ENCODE measurements at places on chromosomes 1 and 21. TPM values are rescaled to one million over a fixed set of nuclear protein-coding genes. Genes with fewer than 3 reads are reported as not detected.

DNA sequence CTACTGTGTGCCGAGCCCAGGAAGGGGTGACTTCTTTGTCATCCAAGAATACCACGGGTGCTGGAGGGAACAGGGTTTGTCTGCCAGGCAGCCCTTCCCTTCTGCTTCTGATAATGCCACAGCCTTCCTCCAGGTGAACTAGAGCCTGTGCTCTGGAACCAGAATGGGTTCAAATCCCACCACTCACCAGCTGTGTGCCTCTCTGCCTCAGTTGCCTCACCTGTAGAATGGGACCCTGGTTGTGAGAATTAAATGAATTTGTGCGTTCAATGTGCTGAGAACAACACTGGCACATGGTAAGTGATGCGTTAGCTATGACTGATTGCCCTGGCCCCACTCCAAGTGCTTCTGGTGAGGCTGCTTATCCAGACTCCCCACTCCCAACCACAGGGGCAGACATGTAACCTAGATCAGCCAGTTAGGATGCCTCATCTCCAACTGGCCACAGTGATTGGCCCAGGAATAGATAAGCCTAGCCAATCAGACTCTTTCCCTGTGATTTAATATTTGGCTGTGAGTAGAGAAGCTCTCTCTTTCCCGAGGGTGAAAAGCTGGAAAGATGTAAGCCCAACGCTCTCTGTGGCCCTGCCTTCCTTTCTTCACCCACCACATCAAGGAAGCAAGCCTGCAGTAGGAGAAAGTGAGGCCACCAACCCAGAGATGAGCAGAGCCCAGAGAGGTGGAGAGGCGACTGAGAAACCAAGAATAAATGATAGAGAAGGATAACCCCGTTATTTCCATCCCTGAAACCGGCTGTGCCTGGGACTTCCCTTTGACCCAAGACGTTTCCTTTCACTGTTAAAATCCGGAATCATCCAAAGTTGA, 20.8 kb upstream of the LAPTM5 start:
- H3K36me3 ChIP-seq: no peaks in the 10 kb centered on the region
- H3K4me3 ChIP-seq: no peak overlapping the region
- DNase-seq: peak; percentile 76
- H3K27me3 ChIP-seq: no peaks in the 10 kb centered on the region
- H3K27ac ChIP-seq: no peak overlapping the region

- H3K36me3 ChIP-seq: no peaks in the 10 kb centered on the region
- peak overlapping the region; percentile 3 for H3K27ac ChIP-seq
Measured at GRCh38 chr1:114043054-114043453, 63.8 kb downstream of the OLFML3 start.

The ADAMTS5 gene
- 2.9 TPM for total RNA-seq

The EFNA1 gene
- 94.8 TPM for total RNA-seq

The FBLIM1 gene
- 117 TPM for total RNA-seq

DNA sequence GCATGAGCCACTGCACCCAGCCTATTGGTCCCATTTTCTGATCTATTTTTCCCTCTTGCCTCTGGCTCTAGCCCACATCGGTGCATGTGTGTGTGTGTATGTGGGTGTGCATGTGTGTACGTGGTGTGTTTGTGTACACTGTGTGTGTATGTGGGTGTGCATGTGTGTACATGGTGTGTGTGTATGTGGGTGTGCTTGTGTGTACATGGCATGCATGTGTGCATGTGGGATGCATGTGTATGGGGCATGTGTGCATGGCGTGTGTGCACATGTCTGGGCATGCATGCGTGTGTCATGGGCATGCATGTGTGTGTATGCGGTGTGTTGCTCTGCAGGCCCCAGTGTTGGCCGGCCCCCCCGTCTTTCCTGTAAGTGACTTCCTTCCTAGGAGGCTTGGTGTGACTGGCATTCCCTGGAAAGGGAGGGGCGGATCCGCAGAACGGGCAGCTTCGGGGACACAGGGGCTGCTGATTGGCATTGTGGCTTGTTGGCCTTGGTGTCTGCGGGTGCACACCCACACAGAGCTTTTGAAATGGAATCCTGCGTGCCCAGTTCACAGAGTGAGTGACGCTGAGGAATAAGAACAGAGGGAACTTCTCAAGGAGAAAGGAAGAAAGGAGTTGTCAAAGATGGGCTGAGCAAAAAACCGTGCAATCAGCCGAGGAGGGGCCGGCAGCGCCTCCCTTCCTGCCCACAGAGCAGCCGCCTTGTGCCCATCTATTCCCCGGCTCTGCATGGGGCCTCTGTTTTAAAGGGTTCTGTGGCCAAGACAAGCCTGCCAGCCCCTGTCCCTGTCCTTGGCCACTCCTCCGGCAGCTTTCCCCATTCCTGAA, 8.0 kb downstream of the PDXK start:
- H3K36me3 ChIP-seq: no peaks in the 10 kb centered on the region
- no peaks in the 10 kb centered on the region for H3K27me3 ChIP-seq
- H3K4me1 ChIP-seq: peaks cover 45% of the 10 kb centered on the region
- DNase-seq: no peak
- H3K4me3 ChIP-seq: no peak overlapping the region

The CA6 gene
- not detected for total RNA-seq

- no peaks in the 10 kb centered on the region for H3K36me3 ChIP-seq
- peak overlapping the region; percentile 74 for H3K4me3 ChIP-seq
- peak; percentile 63 for DNase-seq
- no peaks in the 10 kb centered on the region for H3K27me3 ChIP-seq
Measured at GRCh38 chr1:103106426-103107341, 1.6 kb downstream of the COL11A1 start.

DNA sequence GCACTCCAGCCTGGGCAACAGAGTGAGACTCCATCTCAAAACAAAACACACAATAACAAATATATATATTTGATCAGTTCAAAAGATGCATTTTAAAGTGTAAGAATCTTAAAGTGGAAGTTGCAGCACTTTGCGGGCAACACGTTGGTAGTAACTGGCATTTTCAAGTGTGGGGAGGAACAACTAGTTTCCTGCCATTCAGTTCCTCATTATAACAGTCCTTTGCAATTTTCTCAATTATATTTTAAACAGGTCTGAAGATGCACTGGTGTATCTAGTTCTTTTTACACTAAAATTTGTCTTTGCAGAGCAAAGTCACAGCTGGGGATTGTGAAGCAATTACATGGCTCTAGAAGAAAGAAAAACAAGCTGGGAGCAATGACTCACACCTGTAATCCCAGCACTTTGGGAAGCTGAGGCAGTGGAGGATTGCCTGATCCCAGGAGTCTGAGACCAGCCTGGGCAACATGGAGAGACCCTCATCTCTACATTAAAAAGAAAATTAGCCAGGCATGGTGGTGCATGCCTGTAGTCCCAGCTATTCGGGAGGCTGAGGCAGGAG, 25.3 kb downstream of the RRAGC start:
- H3K27me3 ChIP-seq: peaks cover 5% of the 10 kb centered on the region
- H3K27ac ChIP-seq: no peak overlapping the region
- H3K36me3 ChIP-seq: no peaks in the 10 kb centered on the region
- no peak overlapping the region for H3K4me3 ChIP-seq
- DNase-seq: no peak

The TEX38 gene
- total RNA-seq: 0.16 TPM

DNA sequence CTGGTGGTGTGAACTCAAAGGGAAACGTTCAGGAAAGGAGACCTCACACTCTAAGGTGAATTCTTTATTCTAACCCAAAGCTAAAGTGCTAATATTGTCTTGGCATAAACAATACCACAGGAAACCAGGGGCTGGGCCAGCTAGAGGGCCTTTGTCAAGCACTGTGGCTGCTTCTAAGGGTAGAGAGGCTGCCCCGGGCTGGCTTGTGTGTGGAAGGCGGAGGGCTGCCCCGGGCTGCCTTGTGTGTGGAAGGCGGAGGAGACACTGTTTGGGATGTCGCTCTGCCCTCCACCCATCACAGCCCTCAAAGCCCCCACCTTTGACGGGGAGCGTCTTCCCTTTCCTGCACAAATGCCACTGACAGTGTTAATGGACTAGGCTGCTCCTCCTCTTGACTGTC, 216.8 kb downstream of the TOMM20 start:
- H3K36me3 ChIP-seq: no peaks in the 10 kb centered on the region
- H3K4me3 ChIP-seq: no peak overlapping the region

DNA sequence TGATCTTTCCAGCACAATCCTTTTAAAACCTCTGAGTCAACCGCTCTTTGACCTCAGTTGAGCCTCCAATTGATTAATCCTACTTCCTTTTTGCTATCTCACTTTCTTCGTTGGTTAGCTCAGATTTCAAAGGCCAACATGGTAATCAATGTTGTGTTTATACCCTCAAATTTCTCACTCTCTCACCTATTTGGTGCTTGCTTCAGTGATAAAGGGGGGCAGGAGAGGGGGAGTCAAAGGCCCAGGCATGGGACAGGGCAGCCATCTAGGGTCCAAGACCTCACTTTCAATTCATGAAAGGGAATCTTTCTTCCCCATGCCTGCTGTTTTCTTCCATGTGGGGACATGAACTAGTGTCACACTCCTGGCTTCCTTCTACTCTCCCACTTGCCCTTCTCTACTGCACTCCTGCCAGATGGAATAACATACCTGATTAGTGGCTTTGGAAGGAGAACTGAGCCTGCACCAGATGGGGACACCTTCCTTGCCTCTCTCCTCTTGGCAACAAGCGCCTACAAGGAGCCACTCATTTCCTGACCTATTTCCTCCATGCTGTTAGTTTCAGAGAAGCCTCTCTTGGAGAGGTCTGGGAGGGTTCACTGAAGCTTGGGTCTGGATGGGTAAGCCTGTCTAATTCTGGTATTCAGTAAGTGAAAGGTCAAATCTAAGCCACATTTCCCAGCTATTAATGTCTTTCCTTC, 73.3 kb upstream of the ARHGAP29 start:
- H3K4me1 ChIP-seq: peaks cover 5% of the 10 kb centered on the region
- no peaks in the 10 kb centered on the region for H3K36me3 ChIP-seq
- no peaks in the 10 kb centered on the region for H3K27me3 ChIP-seq
- H3K4me3 ChIP-seq: no peak overlapping the region
- H3K27ac ChIP-seq: no peak overlapping the region
- DNase-seq: no peak

The SPRR1B gene
- total RNA-seq: not detected

DNA sequence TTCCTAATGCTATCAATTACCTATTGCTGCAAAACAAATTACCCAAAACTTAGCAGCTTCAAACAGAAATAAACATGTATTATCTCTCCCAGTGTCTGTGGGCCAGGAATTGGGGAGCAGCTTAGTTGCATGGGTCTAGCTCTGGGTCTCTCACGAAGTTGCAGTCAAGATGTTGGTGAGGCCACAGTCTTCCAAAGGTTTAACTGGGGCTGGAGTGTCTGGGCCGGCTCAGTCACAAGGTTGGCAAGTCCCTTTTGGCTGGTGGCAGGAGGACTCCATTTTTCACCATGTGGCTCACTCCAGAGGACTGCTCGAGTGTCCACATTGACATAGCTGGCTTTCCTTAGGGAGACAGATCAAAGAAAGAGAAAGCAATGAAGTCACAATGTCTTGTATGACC, 5.0 kb upstream of the LRP8 start:
- DNase-seq: no peak
- H3K27me3 ChIP-seq: peaks cover 6% of the 10 kb centered on the region
- H3K36me3 ChIP-seq: no peaks in the 10 kb centered on the region

DNA sequence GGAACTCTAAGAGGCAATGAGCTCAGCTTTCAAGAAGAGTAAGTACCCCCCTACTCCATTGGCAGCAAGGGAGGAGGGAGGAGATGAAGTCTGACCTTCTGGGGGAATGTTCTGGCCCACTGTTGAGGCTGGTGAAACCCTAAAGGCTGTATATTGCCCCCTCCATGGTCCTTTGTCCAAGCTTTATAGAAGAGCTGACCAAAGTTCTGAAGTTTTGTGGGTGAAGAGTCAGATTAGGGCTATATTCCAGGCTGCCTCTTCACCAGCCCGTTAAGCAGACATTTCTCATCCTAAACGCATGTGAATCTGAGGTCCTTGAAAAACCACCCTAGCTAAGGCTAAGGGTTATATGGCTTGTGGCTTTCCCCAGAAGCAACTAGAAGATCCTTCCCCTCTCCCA, 1.4 kb downstream of the C1orf94 start:
- H3K27ac ChIP-seq: no peak overlapping the region
- H3K27me3 ChIP-seq: peaks cover 76% of the 10 kb centered on the region
- H3K36me3 ChIP-seq: no peaks in the 10 kb centered on the region
- peaks cover 4% of the 10 kb centered on the region for H3K4me1 ChIP-seq
- no peak for DNase-seq

DNA sequence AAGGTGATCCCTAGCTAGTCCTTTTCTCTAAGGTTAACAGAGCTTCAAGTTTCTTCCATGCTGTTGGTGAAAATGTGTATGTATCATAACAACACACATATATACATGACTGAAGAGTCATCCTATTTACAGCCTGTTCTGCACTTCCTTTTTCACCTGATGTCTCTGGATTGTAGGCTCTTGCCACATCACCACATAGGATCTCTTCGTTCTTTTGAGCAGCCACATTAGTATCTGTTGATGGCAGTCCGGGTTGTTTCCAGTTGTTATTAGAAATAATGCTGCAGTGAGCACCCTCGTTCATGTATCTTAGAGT, 19.7 kb downstream of the MRPL37 start:
- no peaks in the 10 kb centered on the region for H3K36me3 ChIP-seq
- DNase-seq: no peak
- H3K4me3 ChIP-seq: no peak overlapping the region
- peak overlapping the region; percentile 59 for H3K27ac ChIP-seq
- no peaks in the 10 kb centered on the region for H3K27me3 ChIP-seq
- H3K4me1 ChIP-seq: peaks cover 5% of the 10 kb centered on the region

The RNF186 gene
- total RNA-seq: 1.4 TPM

The LRRC53 gene
- not detected for total RNA-seq

GRCh38 chr1:89630048-89630447, 2.9 kb upstream of the LRRC8C start:
- H3K36me3 ChIP-seq: no peaks in the 10 kb centered on the region
- H3K27me3 ChIP-seq: peaks cover 3% of the 10 kb centered on the region
- no peak for DNase-seq

DNA sequence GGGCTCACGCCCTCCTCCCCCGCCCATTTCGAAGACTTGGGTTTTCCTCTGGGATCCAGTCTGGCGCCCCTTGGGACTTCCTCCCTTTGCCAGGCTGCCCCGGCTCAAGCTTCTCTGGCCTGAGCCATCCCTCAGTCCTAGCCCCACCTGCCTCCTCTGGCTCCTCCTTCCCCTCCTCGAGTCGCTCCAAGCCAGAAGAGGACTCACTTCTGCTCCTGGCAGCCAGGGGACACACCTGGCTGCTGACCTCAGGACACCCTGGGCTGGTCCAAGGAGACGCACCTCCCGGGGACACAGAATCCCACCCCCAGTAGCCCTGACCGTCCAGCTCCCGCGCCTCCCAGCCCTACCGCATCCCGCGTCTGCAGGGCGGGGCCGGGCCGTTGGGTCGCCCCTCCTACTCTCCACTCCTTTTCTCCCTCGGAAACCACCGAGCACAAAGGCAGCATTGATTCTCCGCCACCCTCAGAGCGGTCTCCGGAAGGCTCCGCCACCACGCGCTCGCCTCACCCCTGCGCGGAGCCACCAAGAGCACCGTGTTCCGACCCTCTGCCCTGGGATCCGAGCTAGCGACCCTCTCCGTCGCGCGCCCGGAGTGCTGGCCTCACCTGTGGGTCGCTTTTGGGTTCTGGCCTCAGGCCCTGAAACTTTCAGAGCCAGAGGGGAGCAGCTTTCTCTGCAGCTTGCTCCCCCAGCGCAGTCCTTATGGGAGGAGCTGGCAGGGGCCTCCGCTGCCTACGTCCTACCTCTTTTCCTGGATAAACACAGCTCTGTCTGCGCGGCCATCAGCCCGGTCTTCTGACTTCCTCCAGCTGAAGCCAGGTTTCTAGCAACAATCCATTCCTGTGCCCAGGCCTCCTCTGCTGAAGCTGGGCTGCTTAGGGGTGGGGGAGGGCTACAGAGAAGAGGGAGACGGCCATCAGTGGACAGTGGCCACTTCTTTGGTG, at the start of gene C2CD4D:
Gene C2CD4D, minus strand, starts transcription at position 364 of the 947 bp plus-strand sequence. CDS start 831 bp downstream, outside the sequence.
- H3K36me3 ChIP-seq: no peaks in the 10 kb centered on the region
- peaks cover 13% of the 10 kb centered on the region for H3K4me1 ChIP-seq
- H3K4me3 ChIP-seq: peak within 1 kb of the TSS; percentile 5
- H3K27ac ChIP-seq: peak within 1 kb of the TSS; percentile 94
- peak; percentile 82 for DNase-seq

The GNG4 gene
- 6.1 TPM for total RNA-seq

The PGLYRP4 gene
- not detected for total RNA-seq

All from hepatocyte (in vitro differentiated cells).